NCI-H524 treated with DMSO at 0.1 percent for 48 hours (cell line): ENCODE measurements at places on chromosomes 2 and 18.

GRCh38 chr2:201008296-201008829, 44.9 kb upstream of the ORC2 start:
- no peak for DNase-seq

GRCh38 chr2:112582314-112582746, 2.1 kb upstream of the CHCHD5 start:
- DNase-seq, result no peak

- no peak for DNase-seq
These were observed 189.5 kb downstream of the CTIF start for GRCh38 chr18:48728204-48728833.

GRCh38 chr2:218323526-218324472, 31.5 kb upstream of the TMBIM1 start:
- DNase-seq, result no peak

DNA sequence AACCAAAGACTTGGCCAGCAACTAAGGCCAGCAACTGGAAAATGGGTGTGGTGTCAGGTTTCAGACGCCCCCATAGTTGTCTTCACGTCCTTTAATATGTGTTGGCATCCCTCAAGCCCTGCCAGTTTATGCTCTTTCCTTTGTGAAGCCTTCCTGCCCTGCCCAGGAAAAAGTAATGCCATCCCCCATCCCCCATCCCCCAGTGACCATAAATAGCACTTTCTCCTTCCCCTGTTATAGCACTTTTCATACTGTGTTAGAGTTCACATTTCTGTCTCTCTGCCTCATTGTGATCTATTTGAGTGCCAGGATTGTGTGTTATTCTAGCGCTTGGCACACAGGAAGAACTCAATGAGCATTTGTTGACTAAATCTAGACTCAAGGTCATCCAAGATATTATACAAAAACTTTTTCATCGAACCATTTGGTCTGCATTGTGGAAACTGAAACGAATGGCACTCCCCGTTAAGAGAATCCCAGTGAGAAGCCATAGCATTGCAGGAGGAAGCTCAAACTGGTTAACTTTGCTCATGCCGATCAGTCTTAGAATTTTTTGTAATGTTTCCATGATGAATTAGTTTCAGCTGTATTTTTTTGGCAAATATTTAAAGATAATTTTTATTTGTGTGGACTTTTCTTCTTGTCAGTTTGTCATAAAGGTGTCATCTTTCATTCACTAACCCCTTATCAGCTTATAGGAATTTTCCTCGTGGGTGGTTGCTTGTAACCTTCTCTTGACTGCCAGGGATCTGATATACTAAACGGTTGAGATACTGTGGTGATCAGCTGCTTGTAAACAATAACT, 15.7 kb downstream of the CRIM1 start:
- no peak for DNase-seq

DNA sequence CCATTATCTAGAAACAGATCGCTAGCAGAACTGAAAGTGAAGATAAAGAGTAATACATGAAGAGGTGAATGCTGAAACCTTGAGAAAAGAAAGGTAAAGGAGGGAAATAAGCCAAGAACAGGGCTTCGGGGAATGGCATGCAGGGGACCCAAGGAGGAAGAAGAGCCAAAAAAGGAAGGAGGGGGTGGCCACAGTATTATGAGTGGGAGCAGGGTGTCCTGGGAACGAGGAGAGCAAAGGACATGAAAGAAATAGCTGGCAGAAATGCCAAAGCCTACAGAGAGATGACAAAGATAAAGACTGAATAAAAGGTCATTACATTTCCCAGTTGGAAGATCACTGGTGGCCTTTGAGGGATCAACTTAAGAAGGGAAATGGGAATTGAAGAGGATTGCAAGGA, 82.9 kb downstream of the ACTR3 start:
- DNase-seq, result no peak

- DNase-seq, result no peak
These were observed 1.4 kb downstream of the IL36RN start for GRCh38 chr2:113060396-113060795.

DNA sequence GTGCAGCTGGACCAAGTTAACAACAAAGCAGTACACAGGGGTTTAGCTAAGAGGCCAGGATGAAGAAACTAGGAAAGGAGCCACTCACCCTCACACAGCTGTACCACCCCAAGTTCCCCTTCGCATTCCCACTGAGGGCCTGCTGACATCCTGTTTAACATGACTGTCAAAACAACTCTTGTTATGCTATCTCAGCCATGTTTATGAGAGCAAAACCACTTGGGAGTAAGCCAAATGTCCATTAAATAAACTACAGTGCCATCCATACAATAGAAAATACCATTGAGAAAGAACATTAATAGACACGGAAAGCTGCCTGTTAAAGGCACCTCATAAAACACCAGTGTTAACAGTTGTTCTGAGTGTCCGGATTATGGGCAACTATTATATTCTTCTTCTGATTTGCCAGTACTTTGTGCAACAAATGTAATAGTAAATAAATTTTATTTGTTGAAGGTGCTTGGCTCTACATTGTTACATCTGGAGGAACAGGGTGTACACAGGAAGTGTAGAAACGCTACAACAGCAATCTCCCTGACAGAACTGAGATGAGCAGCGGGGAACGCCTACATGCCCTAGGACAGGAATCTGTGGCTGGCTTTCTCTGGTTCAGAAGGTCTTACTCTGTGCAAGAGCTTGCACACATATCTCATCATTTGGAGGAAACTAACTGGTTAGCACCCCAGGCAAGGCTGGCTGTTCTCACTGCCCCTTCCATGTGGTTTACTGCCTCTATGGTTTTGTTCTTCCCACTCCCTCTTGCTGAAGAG, 85.6 kb downstream of the EHD3 start:
- DNase-seq, result no peak

DNA sequence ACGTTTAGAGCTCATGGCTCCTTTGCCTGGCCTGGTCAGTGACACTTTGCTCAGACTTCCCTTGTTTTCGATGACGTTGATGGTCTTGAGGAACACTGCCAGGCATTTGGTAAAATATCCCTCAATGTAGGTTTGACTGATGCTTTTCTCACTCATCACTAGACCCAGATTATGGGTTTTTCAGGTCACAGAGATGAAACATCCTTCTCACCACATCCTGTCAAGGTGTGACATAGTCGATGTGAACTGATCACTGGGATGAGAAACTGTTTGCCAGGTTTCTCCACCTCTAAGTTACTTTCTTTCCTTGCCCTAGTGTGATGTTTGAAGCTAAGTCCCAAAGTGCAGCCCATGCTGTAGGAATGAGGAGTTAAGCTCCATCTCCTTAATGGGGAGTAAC, 81.5 kb downstream of the AFF3 start:
- no peak for DNase-seq

- no peak for DNase-seq
These were observed 83.4 kb downstream of the DOCK10 start for GRCh38 chr2:224958873-224959272.

DNA sequence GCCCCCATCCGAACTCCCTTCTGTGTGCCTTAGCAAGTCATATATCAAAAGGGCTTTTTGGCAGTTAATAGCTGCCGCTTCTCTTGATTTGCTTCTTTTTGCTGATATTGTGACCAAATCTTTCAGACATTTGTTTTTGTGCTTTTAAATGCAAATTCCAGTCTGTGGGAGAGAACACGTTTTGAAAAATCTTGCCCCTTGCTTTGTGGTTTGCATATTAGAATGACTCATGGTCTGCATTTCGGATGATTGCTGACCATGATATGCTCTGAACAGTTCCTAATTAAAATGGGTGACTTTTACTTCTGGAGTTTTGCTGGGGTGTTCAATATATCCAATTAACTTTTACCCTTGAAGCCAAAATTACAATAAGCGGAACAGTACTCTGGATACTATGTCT, 58.2 kb upstream of the ST6GAL2 start:
- no peak for DNase-seq
